ENCODE measurements at places on chromosomes 7 and 10.

- DNase-seq: no peak
Measured at GRCh38 chr10:35438718-35439571, 102.6 kb downstream of the CCNY start.

GRCh38 chr7:16205466-16205865 is 215.9 kb downstream of the CRPPA start:
- DNase-seq: no peak

GRCh38 chr7:34311591-34311990 is 346.4 kb upstream of the NPSR1 start:
- DNase-seq: no peak

DNA sequence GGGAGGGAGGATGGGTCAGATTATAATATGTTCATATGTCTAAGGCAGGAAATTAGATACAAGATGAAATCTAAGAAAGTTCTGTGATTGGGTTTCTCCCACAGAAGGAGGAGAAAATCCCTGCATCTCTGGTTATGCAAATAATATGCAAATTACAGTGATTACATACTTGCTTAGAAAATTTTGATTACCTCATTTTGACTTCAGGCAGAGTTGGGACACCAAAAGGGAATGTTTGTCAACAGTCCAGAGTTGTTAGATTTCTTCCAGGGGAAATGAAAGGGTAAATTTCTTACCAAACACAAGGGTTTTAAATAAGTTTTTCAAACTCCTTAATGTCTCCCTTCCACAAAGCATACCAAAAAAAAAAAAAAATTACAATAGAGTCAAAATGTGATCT is 101.4 kb upstream of the STEAP1B start:
- DNase-seq: no peak

- DNase-seq: no peak
Measured at GRCh38 chr7:3979611-3980299, 678.7 kb downstream of the SDK1 start.

DNA sequence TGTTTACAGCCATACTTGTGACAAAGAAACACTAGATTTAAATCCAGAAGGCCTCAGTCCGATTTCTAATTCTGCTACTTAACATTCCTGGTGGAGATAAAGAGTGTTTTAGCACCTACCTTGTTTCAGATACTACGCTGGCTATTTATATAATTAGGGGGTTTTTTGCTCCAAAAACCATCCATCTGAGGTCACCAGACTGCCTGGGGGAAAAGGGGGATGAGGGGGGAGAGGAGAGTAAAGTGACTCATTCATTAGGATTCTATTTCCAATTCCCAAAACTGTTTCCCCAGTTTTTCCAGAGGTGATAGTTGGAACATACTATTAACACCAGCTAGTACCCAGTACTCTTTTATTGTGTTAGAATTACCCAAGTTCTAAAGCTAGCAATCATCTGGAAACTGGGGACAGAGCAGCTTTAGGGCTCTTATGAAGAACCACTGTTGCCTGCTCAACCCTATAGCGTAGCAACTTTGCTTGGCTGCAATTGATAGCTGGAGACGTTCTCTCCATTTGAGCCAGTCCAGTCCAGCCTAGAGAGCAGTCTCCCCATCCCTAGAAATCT is 6.6 kb downstream of the GCC1 start:
- DNase-seq: no peak

- no peak for DNase-seq
Measured at GRCh38 chr7:44048031-44048795, 3.7 kb downstream of the DBNL start.

- DNase-seq: peak; percentile 30
Measured at GRCh38 chr10:17506856-17507471, 52.6 kb upstream of the ST8SIA6 start.

GRCh38 chr7:123198668-123199652 is 809 bp downstream of the SLC13A1 start:
- no peak for DNase-seq

DNA sequence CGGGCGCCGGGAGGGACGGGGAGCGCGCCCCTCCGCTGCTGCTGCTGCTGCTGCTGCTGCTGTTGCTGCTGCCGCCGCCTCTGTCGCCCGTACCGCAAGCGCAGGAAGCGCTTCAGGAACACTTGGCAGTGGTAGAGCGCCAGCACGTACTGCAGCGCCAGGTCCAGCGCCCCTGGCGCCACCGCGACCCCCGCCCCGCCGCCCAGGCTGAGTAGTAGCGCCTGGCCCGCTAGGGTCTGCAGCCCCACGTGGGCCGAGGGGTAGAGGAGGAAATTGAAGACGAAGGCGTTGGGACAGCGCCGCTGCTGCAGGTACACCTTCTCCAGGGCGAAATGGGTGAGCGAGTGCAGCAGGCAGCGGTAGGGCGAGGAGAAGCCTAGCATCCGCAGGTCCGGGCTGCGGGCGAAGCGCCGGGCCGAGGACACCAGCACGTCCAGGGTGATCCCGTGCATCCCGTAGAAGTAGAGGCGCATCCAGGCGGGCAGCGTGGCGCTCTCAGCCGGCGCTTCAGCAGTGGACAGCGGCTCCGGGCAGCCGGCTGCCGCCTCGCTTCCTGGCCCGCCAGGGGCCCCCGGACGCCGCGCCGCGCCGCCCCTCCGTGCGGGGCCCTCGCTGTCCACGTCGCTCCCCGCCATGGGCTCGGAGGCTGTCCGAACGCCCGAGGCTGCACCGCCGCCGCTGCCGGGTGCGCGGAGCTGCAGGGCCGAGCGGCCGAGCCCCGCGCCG is at the start of gene TMEM229A:
TMEM229A (minus strand) TSS at position 699 of the 726 bp plus-strand sequence; CDS start at position 635, 64 bp downstream.
- DNase-seq: no peak

DNA sequence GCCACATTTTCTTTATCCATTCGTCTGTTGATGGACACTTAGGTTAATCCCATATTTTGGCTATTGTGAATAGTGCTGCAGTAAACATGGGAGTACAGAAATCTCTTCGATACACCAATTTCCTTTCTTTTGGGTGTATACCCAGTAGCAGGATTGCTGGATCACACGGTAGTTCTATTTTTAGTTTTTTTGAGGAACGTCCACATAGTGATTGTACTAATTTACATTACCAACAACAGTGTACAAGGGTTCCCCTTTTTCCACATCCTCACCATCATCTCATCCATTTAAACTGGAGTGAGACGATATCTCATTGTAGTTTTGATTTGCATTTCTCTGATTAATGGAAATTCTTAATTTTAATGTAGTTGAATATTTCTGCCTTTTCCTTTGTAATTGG is 19.3 kb downstream of the VKORC1L1 start:
- DNase-seq: peak; percentile 19

GRCh38 chr10:44512431-44513022 is 127.6 kb upstream of the CXCL12 start:
- DNase-seq: no peak

- DNase-seq: peak; percentile 33
Measured at GRCh38 chr10:121062115-121062514, 211.0 kb downstream of the WDR11 start.

DNA sequence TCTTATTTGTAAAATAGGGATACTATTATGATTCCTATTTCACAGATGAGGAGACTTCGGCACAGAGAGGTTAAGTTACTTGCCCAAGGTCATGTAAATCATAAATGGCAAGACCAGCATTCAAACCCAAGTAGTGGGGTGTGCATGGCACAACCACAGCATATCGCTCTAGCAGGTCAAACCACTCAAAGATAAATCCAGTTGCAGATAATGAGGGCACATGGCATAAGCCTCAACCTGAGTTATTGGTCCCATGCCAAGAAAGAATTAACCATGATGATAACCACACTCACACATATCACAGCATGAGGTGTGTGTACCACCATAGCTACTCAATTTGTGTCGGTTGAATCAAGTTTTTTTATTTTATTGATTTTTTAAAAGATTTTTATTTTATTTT is 180.5 kb downstream of the CREB5 start:
- DNase-seq: no peak

GRCh38 chr7:157652954-157653826 is 316.4 kb downstream of the DNAJB6 start:
- no peak for DNase-seq

GRCh38 chr10:34801097-34801733 is 13.9 kb downstream of the PARD3 start:
- no peak for DNase-seq

DNA sequence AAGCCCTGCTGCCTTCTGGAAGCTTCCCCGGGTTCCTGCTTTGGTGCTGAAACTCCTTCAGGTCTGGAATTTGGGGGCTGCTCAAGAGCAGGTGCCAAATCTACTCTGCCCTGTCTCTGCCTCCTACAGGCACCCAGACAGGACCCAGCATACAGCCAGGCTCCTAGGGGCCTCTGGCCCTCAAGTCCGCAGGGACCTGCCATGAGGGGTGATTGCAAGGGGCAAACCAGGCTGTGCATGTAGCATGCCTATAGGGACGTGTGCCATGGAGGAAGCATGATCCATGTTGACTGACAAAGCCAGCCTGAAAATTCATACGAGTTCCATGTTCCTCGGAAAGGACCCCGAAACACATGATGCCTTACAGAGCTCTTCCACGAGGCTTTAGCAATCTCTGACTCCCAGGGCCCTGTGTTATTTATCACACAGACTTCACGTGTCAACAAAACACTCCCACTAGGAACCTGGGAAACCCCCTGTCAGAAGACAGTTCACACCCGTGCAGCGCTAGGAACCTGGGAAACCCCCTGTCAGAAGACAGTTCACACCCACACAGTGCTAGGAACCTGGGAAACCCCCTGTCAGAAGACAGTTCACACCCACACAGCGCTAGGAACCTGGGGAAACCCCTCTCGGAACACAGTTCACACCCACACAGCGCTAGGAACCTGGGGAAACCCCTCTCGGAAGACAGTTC is 75.3 kb upstream of the DNAAF5 start:
- DNase-seq: no peak

GRCh38 chr10:58993480-58994221 is 182.8 kb upstream of the PHYHIPL start:
- no peak for DNase-seq

- DNase-seq: no peak
Measured at GRCh38 chr7:1592299-1592871, 22.6 kb upstream of the PSMG3 start.

GRCh38 chr10:43864656-43865055 is 216.0 kb upstream of the ZNF32 start:
- no peak for DNase-seq

GRCh38 chr7:115914951-115915350 is 115.6 kb downstream of the TFEC start:
- DNase-seq: no peak

DNA sequence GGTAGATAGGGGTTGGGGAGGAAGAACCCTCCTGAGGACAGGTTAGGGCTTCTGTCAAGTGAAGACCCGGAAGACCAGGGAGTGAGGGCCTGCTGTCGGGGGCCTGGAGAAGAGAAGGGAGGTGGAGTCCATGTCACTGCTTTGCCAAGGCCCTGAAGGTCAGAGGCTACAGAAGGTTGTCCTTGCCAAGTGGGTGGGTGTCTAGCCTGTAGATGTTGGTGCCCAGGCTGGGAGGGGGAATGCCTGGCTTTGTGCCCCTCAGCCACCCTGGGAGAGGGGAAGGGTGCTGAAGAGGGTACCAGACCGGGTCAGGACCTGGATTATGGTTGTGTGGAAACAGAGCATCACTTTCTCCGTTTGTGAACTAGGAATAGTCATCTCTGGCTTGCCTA is 67.2 kb upstream of the AQP1 start:
- DNase-seq: no peak

GRCh38 chr10:13816195-13816925 is 229.6 kb downstream of the PRPF18 start:
- DNase-seq: peak; percentile 33

- DNase-seq: no peak
Measured at GRCh38 chr7:131800008-131800407, 243.6 kb upstream of the PODXL start.

DNA sequence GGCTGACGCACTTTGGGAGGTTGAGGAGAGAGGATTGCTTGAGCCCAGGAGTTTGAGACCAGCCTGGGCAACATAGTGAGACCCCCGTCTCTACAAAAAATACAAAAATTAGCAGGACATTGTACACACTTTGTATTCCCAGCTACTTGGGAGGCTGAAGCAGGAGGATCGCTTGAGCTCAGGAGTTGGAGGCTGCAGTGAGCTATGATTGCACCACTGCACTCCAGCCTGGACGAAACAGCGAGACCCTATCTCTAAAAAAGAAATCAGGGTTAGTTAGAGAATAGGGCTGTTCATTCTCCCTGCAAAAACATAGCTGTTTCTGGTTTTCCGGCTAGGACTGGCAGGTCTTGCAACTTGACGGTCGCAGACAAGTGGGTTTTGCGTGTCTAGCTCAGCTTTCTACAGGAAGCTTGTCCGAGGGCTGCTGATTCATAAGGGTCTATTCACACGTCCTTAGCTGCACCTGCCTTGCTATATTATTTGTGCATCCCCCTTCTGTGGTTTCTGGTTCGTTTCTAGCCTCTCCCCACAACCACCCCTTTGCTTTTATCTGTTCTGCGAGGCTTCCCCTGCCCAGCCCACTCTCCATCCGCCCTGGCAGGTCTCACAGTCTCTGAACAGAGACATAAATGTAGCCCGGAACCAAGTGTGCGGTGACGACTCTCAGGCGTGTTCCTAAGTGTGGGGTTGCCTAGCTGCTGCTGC is 10.7 kb downstream of the AMZ1 start:
- peak; percentile 29 for DNase-seq

- peak; percentile 66 for DNase-seq
Measured at GRCh38 chr10:71771821-71772617, 1.3 kb downstream of the VSIR start.

DNA sequence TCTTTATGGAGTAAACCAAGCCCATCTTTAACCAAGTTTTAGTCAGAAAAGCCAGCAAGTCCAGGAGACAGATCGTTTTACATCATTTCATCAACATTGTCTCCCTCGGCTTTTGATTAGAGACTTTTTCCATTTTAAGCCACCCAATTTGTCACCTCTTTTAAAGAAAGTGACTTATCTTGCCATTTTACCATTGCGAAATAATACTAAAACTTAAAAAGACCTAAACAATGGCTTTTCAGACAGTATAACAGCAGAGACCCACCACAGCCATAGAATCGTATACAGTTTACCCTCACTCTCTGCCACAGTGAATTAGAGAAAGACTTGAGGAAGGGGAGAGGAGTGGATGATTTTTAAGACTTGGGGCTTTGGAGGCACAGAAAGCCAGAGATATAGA is 359.7 kb upstream of the C7orf33 start:
- DNase-seq: no peak

- no peak for DNase-seq
Measured at GRCh38 chr7:24152877-24153472, 131.0 kb upstream of the NPY start.

DNA sequence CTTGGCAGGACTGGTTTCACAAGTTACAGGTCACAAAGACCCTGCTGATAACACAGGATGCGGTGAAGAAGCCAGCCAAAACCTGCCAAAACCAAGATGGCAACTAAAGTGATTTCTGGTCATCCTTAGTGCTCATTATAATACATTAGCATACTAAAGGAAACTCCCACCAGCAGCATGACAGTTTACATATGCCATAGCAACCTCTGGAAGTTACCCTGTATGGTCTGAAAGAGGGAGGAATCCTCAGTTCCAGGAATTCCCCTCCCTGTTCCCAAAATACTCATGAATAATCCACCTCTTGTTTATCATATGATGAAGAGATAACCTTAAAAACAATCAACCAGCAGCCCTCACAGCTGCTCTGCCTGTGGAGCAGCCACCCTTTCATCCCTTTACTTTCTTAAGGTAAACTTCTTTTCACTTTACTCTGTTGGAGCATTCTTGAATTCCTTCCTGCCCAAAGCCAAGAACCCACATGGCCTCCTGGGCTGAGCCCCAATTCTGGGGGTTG is 21.9 kb downstream of the DPY19L1 start:
- no peak for DNase-seq
